ENCODE measurements at places on chromosomes 7 and 10.

- no peak for DNase-seq
These were observed 619.5 kb upstream of the SEMA3D start for GRCh38 chr7:85806321-85806720.

DNA sequence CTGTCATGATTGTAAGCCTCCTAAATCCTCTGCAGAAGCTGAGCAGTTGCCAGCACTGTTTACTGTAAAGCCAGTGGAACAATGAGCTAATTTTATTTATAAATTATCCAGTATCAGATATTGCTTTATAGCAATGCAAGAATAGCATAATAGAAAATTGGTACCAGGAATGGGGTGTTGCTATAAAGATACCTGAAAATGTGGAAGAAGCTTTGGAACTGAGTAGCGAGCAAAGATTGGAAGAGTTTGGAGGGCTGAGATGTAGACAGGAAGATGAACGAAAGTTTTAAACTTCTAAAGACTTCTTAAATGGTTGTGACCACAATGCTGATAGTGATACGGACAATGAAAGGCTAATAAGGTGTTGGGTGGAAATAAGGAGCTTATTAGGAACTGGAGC is 917.4 kb upstream of the POT1 start:
- no peak for DNase-seq

DNA sequence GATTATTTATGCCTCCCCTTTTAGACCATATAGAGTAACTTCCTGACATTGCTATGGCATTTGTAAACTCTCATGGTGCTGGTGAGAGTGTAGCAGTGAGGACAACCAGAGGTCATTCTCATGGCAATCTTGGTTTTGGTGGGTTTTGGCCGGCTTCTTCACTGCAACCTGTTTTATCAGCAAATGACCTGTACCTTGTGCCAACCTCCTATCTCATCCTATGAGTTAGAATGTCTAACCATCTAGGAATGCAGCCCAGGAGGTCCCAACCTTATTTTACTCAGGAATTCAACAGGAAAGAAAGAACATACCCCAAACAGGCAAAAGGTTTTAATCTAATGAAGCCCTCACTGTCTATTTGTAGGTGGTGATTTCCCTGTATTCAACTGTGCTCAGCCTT is 205.4 kb upstream of the YAE1 start:
- DNase-seq = no peak

GRCh38 chr10:83806717-83807116 is 332.6 kb upstream of the GHITM start:
- DNase-seq = no peak

GRCh38 chr10:121583258-121583657 is 15.0 kb downstream of the FGFR2 start:
- no peak for DNase-seq

GRCh38 chr10:98209441-98209840 is 58.6 kb downstream of the LOXL4 start:
- no peak for DNase-seq

- DNase-seq = no peak
These were observed 17.5 kb downstream of the NUDT1 start for GRCh38 chr7:2259480-2259879.

- DNase-seq = no peak
These were observed 60.5 kb downstream of the SORBS1 start for GRCh38 chr10:95500649-95501048.

- no peak for DNase-seq
These were observed 138.9 kb upstream of the AHR start for GRCh38 chr7:17159500-17160037.

GRCh38 chr10:125264757-125265578 is 104.6 kb upstream of the CTBP2 start:
- no peak for DNase-seq

All from iris pigment epithelial cell (primary cell).